ENCODE measurements at places on chromosomes 16 and 17.

- DNase-seq, result no peak
Measured at GRCh38 chr17:59372138-59372751, 40.8 kb downstream of the YPEL2 start.

- DNase-seq, result no peak
Measured at GRCh38 chr17:76092526-76093413, 10.8 kb downstream of the EXOC7 start.

- DNase-seq, result no peak
Measured at GRCh38 chr17:69535016-69535570, 120.6 kb downstream of the MAP2K6 start.

DNA sequence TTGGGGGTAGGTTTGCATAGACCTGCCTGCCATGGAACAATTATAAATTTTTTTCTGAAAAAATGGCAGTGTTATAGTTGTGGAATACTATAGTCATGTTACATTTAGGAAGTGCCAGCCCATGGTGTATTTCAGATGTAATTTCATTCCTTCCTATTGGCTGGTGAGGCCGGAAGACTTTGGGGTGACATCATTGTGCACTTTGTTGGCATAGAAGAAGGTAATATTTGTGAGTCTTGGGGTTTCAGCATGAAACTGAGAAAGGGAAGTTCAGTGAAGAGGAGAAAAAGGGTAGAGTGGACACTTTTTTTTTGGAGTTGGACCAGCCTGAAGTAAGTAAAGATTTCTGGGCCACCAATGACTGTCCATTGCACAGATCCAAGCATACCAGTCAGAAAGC is 16.0 kb upstream of the HEATR6 start:
- no peak for DNase-seq

- DNase-seq, result no peak
Measured at GRCh38 chr16:6144463-6144862, 1046.9 kb upstream of the EEF2KMT start.

DNA sequence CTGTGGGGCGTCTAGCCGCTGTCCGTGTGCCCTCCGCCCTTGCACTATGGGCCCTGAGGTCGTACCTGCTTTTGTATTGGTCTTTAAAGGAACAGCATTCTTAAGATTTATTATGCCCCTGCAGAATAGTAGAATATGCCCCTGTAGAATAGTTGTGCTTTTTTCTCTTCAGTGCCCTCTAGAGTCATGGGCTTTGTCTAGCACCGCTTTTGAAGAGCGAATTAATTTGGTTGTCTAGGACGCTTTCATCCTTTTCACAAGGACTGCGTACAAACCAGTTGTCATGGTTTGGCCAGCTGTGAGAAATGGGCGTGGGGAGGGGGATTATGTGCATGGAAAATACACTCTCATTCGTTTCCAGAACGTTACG is 621 bp downstream of the CEP95 start:
- DNase-seq, result no peak

GRCh38 chr16:85248342-85248741 is 136.1 kb upstream of the CIBAR2 start:
- DNase-seq, result no peak

DNA sequence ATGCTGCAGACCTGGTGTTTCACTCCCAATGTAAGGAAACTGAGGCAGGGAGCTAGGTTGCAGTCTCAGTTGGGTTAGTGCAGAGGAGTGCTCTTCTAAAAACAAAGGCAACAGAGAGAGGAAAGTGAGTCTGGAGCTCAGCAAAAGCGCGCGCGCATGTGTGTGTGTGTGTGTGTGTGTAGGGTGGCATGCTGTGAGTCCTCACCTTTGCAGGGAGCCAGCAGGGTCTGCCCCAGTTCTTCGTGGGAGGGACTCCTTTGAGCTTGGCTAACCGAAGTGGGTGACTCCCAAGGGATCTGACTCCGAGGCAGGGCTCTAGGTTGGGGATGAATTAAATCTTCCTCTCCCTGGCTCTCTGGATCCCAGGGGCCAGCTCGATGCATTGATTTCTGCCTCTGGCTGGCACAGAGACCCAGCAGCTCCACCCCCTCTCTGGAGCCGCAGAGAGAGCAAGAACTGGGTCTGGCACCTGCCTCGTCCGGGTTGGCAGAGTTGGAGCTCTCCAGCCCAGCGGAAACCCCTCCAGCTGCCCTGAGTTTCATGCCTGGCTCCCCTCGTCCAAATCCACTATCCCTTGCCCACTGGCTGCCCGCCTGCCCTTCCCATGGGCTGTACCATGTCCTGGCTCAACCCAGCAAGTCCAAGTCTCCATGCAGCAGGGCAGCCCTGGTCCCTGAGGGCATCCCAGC is 1.3 kb upstream of the BTBD17 start:
- DNase-seq, result no peak

DNA sequence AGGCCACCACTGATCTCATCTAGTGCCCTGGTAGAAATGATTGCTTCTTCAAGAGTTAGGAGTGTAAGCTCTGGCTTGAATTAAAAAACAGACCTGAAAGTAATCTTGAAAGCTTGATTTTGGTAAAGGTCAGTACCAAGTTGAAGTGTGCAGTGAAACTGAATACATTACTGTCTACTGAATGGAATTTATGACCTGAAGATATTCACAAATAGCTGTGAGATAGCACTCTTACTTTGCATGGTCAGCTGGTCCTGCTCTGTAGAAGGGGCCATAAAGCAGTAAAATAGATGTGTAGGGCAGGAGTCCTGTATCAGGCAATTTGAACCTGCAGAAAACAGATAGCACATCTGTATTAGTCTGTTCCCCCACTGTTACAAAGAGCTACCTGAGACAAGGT is 78.6 kb downstream of the MYH13 start:
- DNase-seq, result no peak

- DNase-seq, result no peak
Measured at GRCh38 chr16:22671301-22672076, 142.5 kb upstream of the HS3ST2 start.

GRCh38 chr17:78644224-78644623 is 67.0 kb upstream of the DNAH17 start:
- no peak for DNase-seq

DNA sequence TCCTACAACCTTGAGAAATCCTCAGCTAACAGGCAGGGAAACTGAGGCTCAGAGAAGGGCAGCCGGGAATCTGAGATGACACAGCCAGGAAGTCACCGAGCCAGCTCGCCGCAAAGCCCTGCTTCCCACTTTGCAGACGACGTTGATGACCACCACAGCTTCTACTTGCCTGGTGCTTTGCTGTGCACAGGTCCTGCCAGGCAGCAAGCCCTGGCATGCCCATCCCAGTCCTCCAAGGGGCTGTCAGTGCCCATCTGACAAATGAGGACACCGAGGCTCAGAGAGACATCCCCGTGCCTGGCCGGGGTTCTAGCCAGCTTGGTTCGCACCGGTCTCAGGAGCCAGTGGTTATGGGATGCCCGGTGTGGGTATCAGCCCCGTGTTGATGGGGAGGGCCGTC is 20.1 kb downstream of the KCNJ12 start:
- peak; percentile 45 for DNase-seq

GRCh38 chr16:65817066-65817465 is 549.4 kb upstream of the CDH5 start:
- no peak for DNase-seq

GRCh38 chr17:44338702-44339101 is 6.4 kb upstream of the GRN start:
- no peak for DNase-seq

DNA sequence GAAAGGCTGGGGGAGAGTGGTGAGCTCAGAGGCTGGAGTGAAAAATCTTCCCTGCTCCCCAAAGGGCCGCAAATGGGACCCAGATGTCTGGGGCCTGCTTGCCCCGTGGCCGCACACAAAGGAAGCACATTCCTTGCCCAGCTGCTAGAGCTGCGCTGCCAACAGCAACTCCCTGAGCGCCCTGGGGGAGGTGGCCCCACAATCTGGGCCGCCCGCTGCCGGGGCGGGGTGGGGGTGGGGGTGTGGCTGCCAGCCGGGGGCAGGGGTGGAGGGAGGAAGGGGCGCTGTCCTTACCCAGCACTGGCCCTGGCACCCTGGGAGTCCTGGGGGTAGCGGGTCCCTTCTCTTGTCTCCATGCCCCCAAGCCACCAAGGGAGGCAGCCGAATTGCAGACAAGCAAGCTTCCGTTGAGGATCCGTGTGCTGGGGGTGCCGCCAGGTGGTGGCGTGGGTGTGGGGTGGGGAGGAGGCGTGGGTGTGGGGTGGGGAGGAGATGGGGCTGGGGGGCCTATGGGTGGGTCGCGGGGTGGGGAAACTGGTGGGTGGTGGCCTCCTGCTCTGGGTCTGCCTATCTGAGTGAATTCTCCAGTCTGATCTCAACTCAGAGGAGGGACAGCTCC is 48.4 kb upstream of the PABPN1L start:
- DNase-seq, result peak; percentile 71

- no peak for DNase-seq
Measured at GRCh38 chr17:71933306-71933705, 187.5 kb upstream of the SOX9 start.

DNA sequence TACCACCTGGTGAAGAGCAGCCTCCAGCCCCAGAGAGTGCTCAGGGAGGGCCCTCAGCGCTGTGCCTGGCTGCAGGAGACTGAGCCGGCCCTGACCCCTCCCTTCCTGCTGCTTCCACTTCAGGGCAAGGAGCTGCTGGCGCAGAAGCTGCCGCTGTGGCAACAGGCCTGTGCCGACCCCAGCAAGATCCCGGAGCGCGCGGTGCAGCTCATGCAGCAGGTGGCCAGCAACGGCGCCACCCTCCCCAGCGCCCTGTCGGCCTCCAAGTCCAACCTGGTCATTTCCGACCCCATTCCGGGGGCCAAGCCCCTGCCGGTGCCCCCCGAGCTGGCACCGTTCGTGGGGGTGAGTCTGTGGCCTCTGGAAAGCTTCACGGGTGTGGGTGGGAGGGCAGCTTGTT is 61.9 kb upstream of the PVALEF start:
- no peak for DNase-seq

GRCh38 chr16:11575223-11575589 is 11.5 kb downstream of the LITAF start:
- DNase-seq, result no peak

GRCh38 chr16:16005721-16006120 is 56.3 kb downstream of the ABCC1 start:
- DNase-seq, result no peak

GRCh38 chr16:19574615-19575014 is 19.1 kb downstream of the VPS35L start:
- no peak for DNase-seq

DNA sequence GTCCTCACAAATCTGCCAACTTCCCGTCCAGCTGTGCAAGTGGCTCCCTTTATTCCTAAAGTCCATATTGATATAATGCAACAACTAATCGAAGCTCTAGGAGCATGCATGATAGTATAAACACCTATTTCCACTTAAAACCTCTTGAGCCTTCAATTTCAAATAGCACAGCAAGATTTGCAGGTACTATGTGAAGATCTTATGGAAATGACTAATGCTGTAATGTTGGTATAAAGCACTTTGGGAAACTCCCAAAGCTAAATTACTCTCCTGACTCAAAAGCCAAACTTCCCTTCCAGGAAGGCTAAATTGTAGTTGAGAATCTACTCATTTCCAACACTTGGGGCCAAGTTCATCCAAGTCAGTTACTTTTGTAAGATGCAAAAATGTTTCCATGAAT is 287.6 kb upstream of the CDH11 start:
- no peak for DNase-seq

DNA sequence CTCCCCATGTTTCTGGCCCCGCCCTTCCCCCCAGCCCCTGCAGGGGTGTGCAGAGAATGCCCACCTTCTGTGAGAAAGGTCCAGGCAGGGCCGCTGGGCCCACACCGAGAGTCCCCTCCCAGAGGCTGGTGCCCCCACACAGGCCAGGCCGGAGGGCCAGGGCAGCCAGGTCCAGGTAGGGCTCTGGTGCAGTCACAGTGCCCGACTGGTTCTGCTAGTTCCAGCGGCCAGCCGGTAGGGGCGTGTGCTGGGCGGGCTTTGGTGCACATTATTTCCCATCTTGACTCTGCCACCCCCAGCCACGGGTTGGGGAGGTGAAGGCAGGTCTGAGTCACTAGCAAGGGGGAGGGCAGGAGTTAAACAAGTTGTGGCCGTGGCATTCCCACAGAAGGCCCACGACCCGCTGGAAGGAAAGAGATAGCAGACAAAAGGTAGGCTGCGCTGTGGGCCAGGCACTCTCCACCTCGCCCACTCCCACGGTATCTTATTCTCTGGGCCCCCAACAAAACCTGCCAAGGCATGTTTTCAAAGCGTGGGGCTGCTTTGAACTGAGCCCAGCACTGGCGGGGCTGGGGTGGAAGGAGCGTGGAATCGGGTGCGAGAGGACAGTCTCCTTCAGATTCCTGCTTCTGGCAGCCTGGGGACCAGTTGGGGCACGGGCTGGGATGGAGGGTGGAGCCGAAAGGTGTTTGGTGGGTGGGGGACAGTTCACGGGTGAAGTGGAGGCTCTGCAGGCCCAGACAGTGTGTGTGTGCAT is 1.9 kb downstream of the EPN3 start:
- DNase-seq, result no peak

DNA sequence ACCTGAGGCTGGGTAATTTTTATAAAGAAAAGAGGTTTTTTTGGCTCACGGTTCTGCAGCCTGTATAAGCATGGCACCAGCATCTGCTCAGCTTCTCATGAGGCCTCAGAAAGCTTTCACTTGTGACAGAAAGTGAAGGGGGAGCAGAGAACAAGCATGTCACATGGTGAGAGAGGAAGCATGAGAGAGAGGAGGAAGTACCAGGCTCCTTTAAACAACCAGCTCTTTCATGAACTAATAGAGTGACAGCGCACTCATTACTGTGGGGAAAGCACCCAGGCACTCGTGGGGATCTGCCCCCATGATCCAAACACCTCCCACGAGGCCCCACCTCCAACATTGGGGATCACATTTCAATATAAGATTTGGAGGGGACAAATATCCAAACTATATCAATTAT is 86.8 kb downstream of the USP32 start:
- DNase-seq, result no peak

- DNase-seq, result peak; percentile 71
Measured at GRCh38 chr17:76252040-76252954, 12.0 kb upstream of the RNF157 start.

DNA sequence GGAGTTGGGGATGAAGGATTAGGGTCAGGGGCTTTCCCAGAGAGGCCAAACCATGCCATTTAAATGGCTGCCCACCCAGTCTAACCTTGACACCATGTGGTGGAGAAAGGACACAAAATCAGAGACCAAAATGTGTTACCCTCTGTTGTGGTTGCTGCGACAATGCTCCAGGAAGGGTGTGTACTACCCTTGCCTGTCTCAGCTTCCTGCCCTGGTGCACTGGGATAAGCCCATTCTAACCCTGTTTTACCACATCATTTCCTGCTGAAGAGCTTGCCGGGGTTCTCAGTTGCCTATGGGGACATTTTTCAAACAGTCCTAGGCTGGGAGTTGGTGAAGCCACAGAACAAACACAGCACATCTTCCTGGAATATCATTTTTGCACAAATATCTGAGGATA is 4.9 kb downstream of the OR4D1 start:
- no peak for DNase-seq

Data from right cardiac atrium (tissue), 5 donors.